Type B pancreatic cell (in vitro differentiated cells): ENCODE measurements at places on chromosomes 3 and 15. TPM values are rescaled to one million over a fixed set of nuclear protein-coding genes. Genes with fewer than 3 reads are reported as not detected.

DCLK3 gene
- 0.10 TPM in 2 replicates for total RNA-seq

NEK4 gene
- total RNA-seq = 38.3 and 47.2 TPM in 2 replicates

SOX14 gene
- 0.29 and 0.62 TPM in 2 replicates for total RNA-seq

GRCh38 chr15:25184356-25185155 lies 229.8 kb downstream of the SNRPN start:
- H3K36me3 ChIP-seq = no peaks in the 10 kb centered on the region
- H3K4me1 ChIP-seq = no peaks in the 10 kb centered on the region
- H3K27ac ChIP-seq = no peak overlapping the region
- DNase-seq = peak; percentile 57
- H3K4me3 ChIP-seq = no peak overlapping the region
- no peaks in the 10 kb centered on the region for H3K27me3 ChIP-seq

DNA sequence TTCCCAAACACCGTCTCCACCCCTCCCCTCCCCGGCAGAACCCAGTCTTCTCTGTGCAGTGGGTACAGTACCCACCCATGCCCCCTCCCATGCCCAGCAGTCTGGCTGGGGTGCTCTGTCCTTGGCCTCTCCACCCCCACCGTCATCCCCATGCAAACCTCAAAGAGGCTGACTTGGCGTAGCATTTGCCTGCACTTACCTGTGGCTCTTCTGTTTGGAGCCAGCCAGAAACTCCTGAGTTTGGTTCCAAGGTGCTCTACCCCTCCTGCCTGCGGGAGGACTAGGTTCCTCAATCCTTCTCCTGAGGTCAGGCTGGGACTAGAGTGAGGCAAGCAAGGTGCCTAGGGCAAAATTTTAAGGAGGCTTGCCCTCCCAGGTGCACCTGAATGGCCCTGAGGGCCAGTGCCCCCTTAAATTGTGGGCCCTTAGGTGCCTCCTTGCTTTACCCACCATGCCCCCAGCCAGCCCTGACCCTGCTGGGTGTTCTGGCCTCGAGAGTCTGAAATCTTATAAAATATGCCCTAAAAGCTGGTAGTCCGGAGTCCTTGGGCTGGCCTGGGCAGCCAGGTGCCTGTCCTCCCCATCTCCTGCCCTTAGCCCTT lies 47.1 kb upstream of the C15orf39 start:
- no peaks in the 10 kb centered on the region for H3K4me1 ChIP-seq
- H3K4me3 ChIP-seq = no peak overlapping the region
- H3K27ac ChIP-seq = no peak overlapping the region

GOLGA6D gene
- 0.19 TPM in 1 of 2 replicates, not detected in the other for total RNA-seq

CFAP91 gene
- 2.1 and 19.0 TPM in 2 replicates for total RNA-seq

DNA sequence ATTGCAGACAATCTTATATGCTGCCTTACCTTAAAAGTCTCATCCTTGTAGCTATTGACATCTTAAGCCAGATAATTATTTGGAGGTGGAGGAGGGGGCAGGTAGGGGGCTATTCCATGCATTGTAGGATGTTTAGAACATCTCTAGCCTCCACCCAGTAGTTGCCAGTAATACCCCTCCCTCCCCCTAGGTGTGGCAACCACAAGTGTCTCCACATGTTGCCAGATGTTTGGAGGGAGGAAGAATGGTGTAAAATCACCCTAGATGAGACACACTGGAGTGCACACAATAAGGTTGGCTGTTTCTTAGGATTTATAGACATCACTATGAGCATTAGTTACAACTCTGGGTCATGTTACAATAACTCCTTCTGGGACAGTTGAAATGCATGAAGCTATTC lies 27.4 kb downstream of the GORASP1 start:
- no peaks in the 10 kb centered on the region for H3K27me3 ChIP-seq
- no peak for DNase-seq
- H3K4me3 ChIP-seq = no peak overlapping the region
- peaks cover 40% of the 10 kb centered on the region for H3K36me3 ChIP-seq
- no peaks in the 10 kb centered on the region for H3K4me1 ChIP-seq

ULK4 gene
- total RNA-seq = 8.5 and 10.7 TPM in 2 replicates

SPTBN5 gene
- total RNA-seq = 3.1 and 4.2 TPM in 2 replicates

- H3K27me3 ChIP-seq = peaks cover 4% of the 10 kb centered on the region
- peaks cover 8% of the 10 kb centered on the region for H3K4me1 ChIP-seq
- no peaks in the 10 kb centered on the region for H3K36me3 ChIP-seq
- H3K27ac ChIP-seq = no peak overlapping the region
- DNase-seq = no peak
- no peak overlapping the region for H3K4me3 ChIP-seq
Observed at GRCh38 chr15:101046826-101047225, 127.7 kb downstream of the LRRK1 start.

- DNase-seq = no peak
- no peaks in the 10 kb centered on the region for H3K4me1 ChIP-seq
- H3K27me3 ChIP-seq = no peaks in the 10 kb centered on the region
- H3K4me3 ChIP-seq = no peak overlapping the region
- H3K36me3 ChIP-seq = peaks cover 27% of the 10 kb centered on the region
Observed at GRCh38 chr15:57172925-57173324, 203.4 kb upstream of the CGNL1 start.

- H3K4me1 ChIP-seq = peaks cover 26% of the 10 kb centered on the region
- H3K36me3 ChIP-seq = no peaks in the 10 kb centered on the region
Observed at GRCh38 chr3:13016083-13016720, 57.0 kb downstream of the IQSEC1 start.

ILDR1 gene
- total RNA-seq = 2.6 and 6.4 TPM in 2 replicates

- no peaks in the 10 kb centered on the region for H3K27me3 ChIP-seq
- DNase-seq = no peak
- peaks cover 20% of the 10 kb centered on the region for H3K4me1 ChIP-seq
- no peaks in the 10 kb centered on the region for H3K36me3 ChIP-seq
- H3K4me3 ChIP-seq = no peak overlapping the region
Observed at GRCh38 chr3:8736436-8736835, 2.8 kb downstream of the CAV3 start.

DNA sequence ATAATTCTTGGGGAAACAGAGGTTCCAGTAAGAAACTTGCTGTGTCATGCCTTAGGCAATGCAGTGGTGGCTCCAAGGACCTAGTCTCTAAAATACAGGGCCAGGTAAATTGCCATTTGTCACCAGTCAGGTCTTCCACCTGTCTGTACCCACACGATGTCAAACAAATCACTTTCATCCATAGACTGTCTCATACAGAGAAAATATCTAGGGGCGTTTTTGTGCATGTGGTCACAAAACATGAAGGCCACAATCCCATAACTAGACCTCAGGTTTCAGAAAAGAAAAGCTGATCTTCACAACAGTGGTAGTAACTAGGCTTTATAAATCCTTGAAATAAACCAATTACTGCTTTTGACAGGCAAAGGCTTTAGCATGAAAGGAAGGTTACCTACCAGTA lies 92.3 kb downstream of the SLC9A9 start:
- no peaks in the 10 kb centered on the region for H3K27me3 ChIP-seq
- no peak overlapping the region for H3K4me3 ChIP-seq
- H3K4me1 ChIP-seq = peaks cover 13% of the 10 kb centered on the region
- no peaks in the 10 kb centered on the region for H3K36me3 ChIP-seq
- no peak overlapping the region for H3K27ac ChIP-seq

FANCD2OS gene
- total RNA-seq = not detected in 2 replicates

GRCh38 chr15:32683906-32684584 lies 33.8 kb upstream of the GREM1 start:
- H3K36me3 ChIP-seq = no peaks in the 10 kb centered on the region
- no peak for DNase-seq
- no peaks in the 10 kb centered on the region for H3K4me1 ChIP-seq
- no peak overlapping the region for H3K4me3 ChIP-seq
- H3K27ac ChIP-seq = no peak overlapping the region

RBM5 gene
- 170 and 244 TPM in 2 replicates for total RNA-seq

RHCG gene
- total RNA-seq = 13.4 and 22.4 TPM in 2 replicates

DNA sequence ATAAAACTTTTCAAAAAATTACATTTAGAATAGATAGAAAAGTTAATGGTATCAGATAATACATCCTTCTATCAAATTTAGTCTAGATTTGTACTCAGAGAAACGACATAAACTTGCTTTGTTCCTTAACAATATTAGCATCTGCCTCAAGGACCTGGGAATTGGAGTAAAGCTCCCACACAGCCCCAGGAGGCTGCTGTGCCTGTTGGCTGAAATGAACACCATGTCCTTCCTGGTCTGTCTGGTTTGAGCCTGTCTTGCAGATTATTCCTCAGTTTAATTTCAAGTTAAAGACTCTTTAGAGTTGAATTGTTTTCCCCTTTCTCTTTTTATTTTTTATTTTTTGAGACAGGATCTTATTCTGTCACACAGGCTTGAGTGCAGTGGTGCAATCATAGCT lies 19.4 kb downstream of the GNB5 start:
- no peaks in the 10 kb centered on the region for H3K27me3 ChIP-seq
- DNase-seq = no peak
- no peaks in the 10 kb centered on the region for H3K4me1 ChIP-seq

SAMMSON gene
- not detected in 2 replicates for total RNA-seq

DNA sequence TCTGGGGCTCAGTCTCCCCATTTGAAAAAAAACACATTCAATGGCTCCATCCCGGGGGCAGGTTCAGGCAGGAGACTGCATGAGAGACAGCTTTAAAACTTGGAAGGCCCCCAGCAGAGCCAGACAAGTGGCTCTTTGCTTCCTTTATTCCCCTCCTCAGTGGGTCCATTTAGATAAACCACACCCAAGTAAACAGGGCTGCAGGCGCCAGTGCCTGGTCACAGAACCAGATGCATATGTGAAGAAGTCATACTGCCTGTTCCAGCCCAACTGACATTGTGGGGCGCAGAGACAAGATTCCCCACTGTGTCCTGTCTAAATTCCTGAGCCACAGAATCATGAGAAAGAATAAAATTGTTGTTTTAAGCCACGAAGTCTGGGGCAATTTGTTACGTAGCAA lies 9.0 kb downstream of the FBN1 start:
- H3K4me1 ChIP-seq = peaks cover 3% of the 10 kb centered on the region
- DNase-seq = no peak
- H3K27me3 ChIP-seq = peaks cover 15% of the 10 kb centered on the region
- peaks cover 6% of the 10 kb centered on the region for H3K36me3 ChIP-seq

GRCh38 chr3:52886049-52886730 lies 11.2 kb downstream of the STIMATE start:
- no peak overlapping the region for H3K27ac ChIP-seq
- no peaks in the 10 kb centered on the region for H3K27me3 ChIP-seq

- no peak overlapping the region for H3K4me3 ChIP-seq
- no peaks in the 10 kb centered on the region for H3K36me3 ChIP-seq
- no peak for DNase-seq
- peaks cover 6% of the 10 kb centered on the region for H3K27me3 ChIP-seq
Observed at GRCh38 chr15:66066005-66066404, 187.5 kb downstream of the MEGF11 start.

DNA sequence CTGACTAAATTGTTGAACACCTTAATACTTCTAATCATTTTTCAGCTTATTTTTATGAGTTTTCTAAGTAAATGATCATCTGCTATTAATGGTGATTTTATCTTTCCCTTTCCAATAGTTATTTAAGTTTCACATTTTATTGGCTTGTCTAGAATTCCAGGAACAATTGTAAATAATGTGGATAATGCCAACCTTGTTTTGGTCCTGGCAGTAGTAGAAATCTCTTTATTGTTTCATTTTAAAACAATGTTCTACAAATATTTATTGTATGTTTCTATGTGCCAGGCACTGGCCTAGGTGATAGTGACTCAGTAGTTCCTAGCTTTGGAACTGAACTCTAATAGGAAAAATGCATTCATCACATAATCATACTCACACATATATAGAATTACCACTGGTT lies 264.1 kb downstream of the ADAMTSL3 start:
- H3K4me3 ChIP-seq = no peak overlapping the region
- peaks cover 4% of the 10 kb centered on the region for H3K27me3 ChIP-seq
- peaks cover 3% of the 10 kb centered on the region for H3K4me1 ChIP-seq
- no peak overlapping the region for H3K27ac ChIP-seq

- H3K27me3 ChIP-seq = no peaks in the 10 kb centered on the region
- peaks cover 4% of the 10 kb centered on the region for H3K4me1 ChIP-seq
- H3K36me3 ChIP-seq = peaks cover 16% of the 10 kb centered on the region
- H3K27ac ChIP-seq = no peak overlapping the region
- no peak for DNase-seq
- H3K4me3 ChIP-seq = no peak overlapping the region
Observed at GRCh38 chr15:43190178-43190577, 5.0 kb downstream of the CCNDBP1 start.

COL8A1 gene
- total RNA-seq = 0.86 and 2.6 TPM in 2 replicates

LAMB2 gene
- total RNA-seq = 277 and 316 TPM in 2 replicates

DNA sequence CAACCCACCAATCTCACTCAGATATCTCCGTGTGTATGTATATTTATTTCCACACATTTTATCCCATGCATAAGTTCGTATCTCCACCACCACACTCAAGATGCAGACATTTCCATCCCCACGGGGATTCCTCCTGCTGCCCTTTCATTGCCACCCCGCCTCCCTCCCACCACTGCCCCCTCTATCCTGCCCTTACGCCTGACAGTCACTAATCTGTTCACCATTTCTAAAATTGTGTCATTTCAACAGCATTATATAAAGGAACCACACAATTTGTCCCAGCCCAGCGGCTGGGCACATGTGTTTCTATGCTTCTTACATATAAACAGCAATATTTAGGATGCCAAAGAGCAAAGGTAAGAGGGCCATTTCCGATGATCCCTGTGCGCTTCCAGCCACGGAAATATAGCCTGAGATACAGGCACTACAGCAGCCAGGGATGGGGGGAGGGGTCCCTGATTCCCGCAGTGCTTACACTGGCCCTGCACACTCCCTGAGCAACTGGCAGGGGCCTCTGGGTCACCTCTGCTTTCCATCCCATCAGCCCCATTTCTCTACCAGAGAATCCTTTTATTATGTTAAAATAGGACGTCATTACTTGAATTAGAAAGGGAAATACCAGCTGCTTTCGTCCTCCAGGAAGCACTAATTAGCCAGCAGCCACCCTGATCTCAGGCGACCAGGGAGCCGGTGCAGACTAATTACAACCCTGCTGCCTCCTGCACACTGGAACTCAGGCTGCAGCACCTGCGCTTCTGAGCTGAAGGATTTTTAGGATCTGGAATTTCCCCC lies 372.0 kb upstream of the ATP10A start:
- no peak overlapping the region for H3K27ac ChIP-seq
- no peak for DNase-seq
- no peaks in the 10 kb centered on the region for H3K36me3 ChIP-seq
- H3K4me3 ChIP-seq = no peak overlapping the region
- H3K4me1 ChIP-seq = peaks cover 5% of the 10 kb centered on the region
- H3K27me3 ChIP-seq = peaks cover 4% of the 10 kb centered on the region

PAQR5 gene
- total RNA-seq = 7.8 and 22.3 TPM in 2 replicates

GRCh38 chr3:167350245-167350862 lies 29.7 kb downstream of the ZBBX start:
- no peak overlapping the region for H3K27ac ChIP-seq
- H3K27me3 ChIP-seq = no peaks in the 10 kb centered on the region
- DNase-seq = no peak
- no peaks in the 10 kb centered on the region for H3K36me3 ChIP-seq
- H3K4me3 ChIP-seq = no peak overlapping the region
- H3K4me1 ChIP-seq = no peaks in the 10 kb centered on the region

- peaks cover 6% of the 10 kb centered on the region for H3K4me1 ChIP-seq
- DNase-seq = no peak
- H3K27ac ChIP-seq = no peak overlapping the region
Observed at GRCh38 chr15:57596978-57597377, 5.3 kb downstream of the MYZAP start.

CNTN4 gene
- total RNA-seq = 24.5 and 29.7 TPM in 2 replicates

- no peak overlapping the region for H3K4me3 ChIP-seq
- peaks cover 16% of the 10 kb centered on the region for H3K4me1 ChIP-seq
- H3K27me3 ChIP-seq = no peaks in the 10 kb centered on the region
- no peaks in the 10 kb centered on the region for H3K36me3 ChIP-seq
- DNase-seq = no peak
Observed at GRCh38 chr15:63987796-63988378, 58.4 kb downstream of the DAPK2 start.

GRCh38 chr3:154872074-154872473 lies 208.0 kb upstream of the MME start:
- H3K4me1 ChIP-seq = no peaks in the 10 kb centered on the region
- no peak overlapping the region for H3K27ac ChIP-seq
- DNase-seq = no peak
- no peak overlapping the region for H3K4me3 ChIP-seq

- H3K27me3 ChIP-seq = no peaks in the 10 kb centered on the region
- no peaks in the 10 kb centered on the region for H3K4me1 ChIP-seq
- DNase-seq = no peak
- no peak overlapping the region for H3K27ac ChIP-seq
Observed at GRCh38 chr15:90677807-90678790, 39.0 kb upstream of the BLM start.
